ENCODE measurements at places on chromosomes 11 and 22. TPM values are rescaled to one million over a fixed set of nuclear protein-coding genes. Genes with fewer than 3 reads are reported as not detected.

The SCN3B gene
- 2.1 TPM for total RNA-seq

The HEPHL1 gene
- total RNA-seq, result not detected

DNA sequence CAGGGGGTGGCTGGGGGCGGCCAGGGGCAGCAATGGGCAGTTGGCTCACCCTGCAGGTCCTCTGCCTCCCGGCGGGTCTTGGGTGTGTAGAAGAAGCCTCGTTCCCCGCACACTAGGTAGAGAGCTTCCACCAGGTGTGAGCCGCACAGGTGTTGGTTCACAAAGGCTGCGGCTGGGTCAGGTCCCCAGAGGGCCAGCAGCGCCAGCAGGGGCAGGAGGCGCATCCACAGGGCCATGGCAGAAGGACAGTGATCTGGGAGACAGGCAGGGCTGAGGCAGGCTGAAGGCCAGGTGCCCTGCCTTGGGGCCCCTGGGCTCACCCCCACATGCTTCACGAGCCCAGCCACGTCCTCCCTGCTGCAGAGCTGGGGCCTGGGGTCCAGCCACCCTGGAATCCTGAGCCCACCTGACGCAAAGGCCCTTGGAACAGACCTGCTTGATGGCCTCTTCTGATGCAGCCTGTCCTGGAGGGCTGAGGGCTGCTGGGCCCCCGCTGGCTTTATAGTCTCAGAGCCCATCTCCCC is at the start of gene INS:
INS (minus strand) TSS at position 474 of the 524 bp plus-strand sequence; CDS start at position 236, 238 bp downstream.
- DNase-seq, result no peak

DNA sequence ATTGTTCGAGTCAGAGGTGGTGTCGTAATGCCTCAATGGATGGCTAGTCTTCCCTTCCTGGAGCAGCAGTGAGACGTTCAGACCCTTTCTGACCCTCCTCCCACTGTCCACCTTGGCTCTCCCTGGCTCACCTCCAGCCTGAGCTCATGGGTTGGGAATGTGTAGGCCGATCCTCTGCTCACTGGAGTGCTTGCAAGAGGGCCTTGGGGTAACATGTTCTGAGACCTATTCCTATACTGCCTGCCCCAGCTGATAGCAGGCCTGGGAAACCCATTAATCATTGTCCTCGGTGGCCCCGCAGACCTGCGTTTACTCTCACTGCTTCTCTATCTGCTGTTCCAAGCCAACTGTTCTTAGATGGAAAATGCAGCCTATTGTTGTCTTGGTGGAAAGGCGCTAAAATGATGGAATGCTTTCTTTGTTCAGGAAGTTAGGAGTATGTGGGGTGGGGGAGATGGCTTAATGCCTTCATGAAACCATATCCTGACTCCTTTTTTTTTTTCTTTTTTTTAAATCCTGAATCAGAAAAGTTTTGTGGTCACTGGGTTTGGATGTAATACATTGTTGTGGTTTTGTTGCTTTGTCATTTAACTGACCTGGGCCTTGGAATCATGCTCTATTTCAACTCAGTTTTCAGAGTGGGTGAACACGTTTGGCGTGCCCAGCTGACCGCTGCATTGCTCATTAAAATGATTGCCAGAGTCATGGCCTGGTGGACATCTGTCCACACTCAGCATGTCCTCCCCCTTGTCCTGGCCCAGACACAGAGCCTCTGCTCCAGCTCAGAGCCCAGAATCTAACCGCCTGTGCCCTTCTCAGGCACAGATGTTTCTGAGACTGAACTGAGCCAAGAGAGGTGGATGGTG is 72.5 kb downstream of the MICAL2 start:
- peak; percentile 99 for DNase-seq

- DNase-seq, result no peak
Observed at GRCh38 chr22:48748860-48749554, 1078.7 kb downstream of the BRD1 start.

- DNase-seq, result no peak
Observed at GRCh38 chr11:68550485-68550817, 89.9 kb downstream of the PPP6R3 start.
